Right kidney (tissue), 9 donors: ENCODE measurements at places on chromosomes 3 and 15.

- no peak for DNase-seq
These were observed 279.3 kb downstream of the VGLL3 start for GRCh38 chr3:86711634-86712033.

- DNase-seq, result no peak
These were observed 121.7 kb downstream of the MEGF11 start for GRCh38 chr15:66131831-66132230.

DNA sequence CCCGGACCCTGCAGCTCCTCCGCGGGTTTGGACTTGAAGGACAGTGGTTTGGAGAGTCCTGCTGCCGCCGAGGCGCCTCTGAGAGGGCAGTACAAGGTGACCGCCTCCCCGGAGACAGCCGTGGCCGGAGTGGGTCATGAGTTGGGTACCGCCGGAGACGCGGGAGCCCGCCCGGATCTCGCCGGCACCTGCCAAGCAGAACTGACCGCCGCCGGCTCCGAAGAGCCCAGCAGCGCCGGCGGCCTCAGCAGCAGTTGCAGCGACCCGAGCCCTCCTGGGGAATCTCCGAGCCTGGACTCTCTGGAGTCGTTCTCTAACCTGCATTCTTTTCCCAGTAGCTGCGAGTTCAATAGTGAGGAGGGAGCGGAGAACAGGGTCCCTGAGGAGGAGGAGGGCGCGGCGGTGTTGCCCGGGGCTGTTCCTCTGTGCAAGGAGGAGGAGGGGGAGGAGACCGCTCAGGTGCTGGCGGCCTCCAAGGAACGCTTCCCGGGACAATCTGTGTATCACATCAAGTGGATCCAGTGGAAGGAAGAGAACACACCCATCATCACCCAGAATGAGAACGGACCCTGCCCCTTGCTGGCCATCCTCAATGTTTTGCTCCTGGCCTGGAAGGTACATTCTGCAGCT lies 634 bp downstream of the MINDY2 start:
- peak; percentile 95 for DNase-seq

DNA sequence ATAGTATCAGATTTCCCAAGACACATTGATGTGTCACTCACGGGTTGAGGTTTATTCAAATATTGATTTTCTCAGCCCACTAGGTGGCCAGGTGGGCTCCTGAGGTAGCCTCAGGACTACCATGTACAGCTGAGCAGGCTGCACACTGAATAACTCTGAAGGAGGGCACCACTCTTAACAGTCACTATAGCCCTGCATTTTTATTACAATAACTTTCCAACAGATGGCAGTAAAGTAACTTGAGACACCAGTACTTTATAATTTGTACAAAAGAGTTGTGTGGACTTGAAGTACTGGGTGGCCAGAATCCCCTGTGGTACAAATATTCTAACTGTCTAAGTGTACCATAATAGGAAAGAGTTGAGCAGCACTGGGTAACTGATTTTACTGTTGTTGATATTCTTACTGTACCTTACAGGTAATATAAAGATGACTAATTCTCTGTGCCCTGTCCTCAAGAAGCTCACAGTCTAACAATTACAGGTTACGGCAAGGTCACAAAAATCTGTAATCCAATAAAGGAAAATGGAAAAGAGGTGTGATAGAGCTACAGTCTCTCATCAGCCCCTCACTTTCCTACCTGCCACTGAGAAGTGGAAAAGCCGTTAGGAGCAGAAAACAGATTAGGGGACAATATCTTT lies 76.0 kb downstream of the ETFA start:
- DNase-seq, result no peak

GRCh38 chr3:67202053-67202452 lies 203.9 kb downstream of the KBTBD8 start:
- DNase-seq, result no peak

- no peak for DNase-seq
These were observed 27.3 kb downstream of the NEO1 start for GRCh38 chr15:73079565-73079964.

GRCh38 chr3:15513810-15514662 lies 7.5 kb downstream of the COLQ start:
- DNase-seq, result no peak
